Stimulated activated naive CD8-positive, alpha-beta T cell treated with anti-CD3 and anti-CD28 coated beads, Interleukin-15, Interleukin-2, amounts not matched to agents 100 U/mL and 50 U/mL, for 24 hours (primary cell): ENCODE measurements at places on chromosomes 16 and 17.

- no peak for DNase-seq
These were observed 19.0 kb upstream of the OSGIN1 start for GRCh38 chr16:83933885-83934683.

DNA sequence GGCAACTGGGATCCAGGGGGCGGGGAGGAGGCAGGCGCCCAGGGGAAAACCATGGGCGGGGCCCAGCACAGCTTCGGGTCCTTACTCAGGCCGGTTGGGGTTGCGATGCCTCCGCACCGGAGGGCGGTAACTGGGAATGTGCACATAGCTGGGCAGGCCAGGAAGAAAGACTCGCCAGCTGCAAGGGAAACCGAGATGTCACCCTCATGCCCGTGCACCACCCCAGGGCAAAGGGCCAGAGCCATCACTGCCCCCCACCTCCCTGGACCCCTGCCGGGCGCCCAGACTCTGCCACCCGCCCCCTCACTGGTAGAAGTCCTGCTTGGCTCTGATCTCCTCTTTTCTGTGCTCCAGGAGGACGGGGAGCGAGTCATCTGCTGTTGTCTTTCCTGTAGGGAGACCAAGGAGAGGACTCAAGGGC is 6.7 kb downstream of the ALOX12B start:
- no peak for DNase-seq

DNA sequence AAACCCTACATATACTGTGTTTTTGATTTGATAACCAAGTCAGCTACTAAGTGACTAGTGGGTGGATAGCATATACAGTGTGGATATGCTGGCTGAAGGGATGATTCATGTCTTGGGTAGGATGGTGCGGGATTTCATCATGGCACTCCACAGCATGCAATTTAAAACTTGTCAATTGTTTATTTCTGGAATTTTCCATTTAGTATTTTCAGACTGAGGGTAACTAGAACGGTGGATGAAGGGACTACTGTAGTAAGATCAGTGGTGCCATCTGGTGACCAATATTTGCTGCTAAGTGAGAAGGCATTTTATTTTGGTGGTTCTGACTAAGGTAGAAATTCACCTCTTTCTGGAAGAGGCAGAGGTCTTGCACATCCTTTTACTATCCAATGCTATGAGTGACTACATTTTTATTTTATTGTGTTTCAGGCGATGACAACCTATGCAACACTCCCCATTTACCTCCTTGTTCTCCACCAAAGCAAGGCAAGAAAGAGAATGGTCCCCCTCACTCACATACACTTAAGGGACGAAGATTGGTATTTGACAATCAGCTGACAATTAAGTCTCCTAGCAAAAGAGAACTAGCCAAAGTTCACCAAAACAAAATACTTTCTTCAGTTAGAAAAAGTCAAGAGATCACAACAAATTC is 3.1 kb downstream of the CDC6 start:
- DNase-seq, result no peak

GRCh38 chr16:19555938-19556771 is 652 bp downstream of the VPS35L start:
- DNase-seq, result peak; percentile 34
